Myocyte (in vitro differentiated cells): ENCODE measurements at places on chromosomes 2 and 18. TPM values are rescaled to one million over a fixed set of nuclear protein-coding genes. Genes with fewer than 3 reads are reported as not detected.

Gene TCF23
- total RNA-seq, result not detected in 2 replicates

Gene MYO3B
- not detected in 2 replicates for total RNA-seq

Gene VWA3B
- not detected in 2 replicates for total RNA-seq

Gene SERPINB5
- not detected in 2 replicates for total RNA-seq

Gene AKAIN1
- not detected in 2 replicates for total RNA-seq

Gene HOXD3
- not detected in 2 replicates for total RNA-seq

Gene LRRFIP1
- total RNA-seq, result 158 and 166 TPM in 2 replicates

Gene MRO
- total RNA-seq, result not detected in 2 replicates

Gene HRH4
- total RNA-seq, result 0.13 and 0.21 TPM in 2 replicates

Gene CCT7
- 425 and 436 TPM in 2 replicates for total RNA-seq

Gene C2orf68
- total RNA-seq, result 20.2 and 28.5 TPM in 2 replicates

Gene TSGA10
- 2.4 and 5.9 TPM in 2 replicates for total RNA-seq

GRCh38 chr18:55100817-55101457 lies 141.7 kb upstream of the CCDC68 start:
- peak; percentile 37 for DNase-seq

- DNase-seq, result no peak
Observed at GRCh38 chr2:55865096-55865835, 58.3 kb downstream of the EFEMP1 start.

DNA sequence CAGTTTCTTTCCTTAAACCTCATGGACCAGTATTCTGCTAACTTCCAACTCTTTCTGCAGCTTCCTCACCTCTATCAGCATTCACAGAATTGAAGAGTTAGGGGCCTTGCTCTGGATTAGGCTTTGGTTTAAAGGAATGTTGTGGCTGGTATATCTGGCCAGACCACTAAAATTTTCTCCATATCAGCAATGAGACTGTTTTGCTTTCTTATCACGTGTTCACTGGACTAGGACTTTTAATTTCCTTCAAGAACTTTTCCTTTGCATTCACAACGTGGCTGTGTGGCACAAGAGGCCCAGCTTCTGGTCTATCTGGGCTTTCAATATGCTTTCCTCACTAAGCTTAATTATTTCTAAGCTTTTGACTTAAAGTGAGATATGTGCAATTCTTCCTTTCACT lies 33.4 kb downstream of the SP3 start:
- no peak for DNase-seq

- DNase-seq, result no peak
Observed at GRCh38 chr18:78995740-78996395, 16.2 kb downstream of the SALL3 start.

- peak; percentile 35 for DNase-seq
Observed at GRCh38 chr2:118752762-118753429, 94.6 kb downstream of the EN1 start.

DNA sequence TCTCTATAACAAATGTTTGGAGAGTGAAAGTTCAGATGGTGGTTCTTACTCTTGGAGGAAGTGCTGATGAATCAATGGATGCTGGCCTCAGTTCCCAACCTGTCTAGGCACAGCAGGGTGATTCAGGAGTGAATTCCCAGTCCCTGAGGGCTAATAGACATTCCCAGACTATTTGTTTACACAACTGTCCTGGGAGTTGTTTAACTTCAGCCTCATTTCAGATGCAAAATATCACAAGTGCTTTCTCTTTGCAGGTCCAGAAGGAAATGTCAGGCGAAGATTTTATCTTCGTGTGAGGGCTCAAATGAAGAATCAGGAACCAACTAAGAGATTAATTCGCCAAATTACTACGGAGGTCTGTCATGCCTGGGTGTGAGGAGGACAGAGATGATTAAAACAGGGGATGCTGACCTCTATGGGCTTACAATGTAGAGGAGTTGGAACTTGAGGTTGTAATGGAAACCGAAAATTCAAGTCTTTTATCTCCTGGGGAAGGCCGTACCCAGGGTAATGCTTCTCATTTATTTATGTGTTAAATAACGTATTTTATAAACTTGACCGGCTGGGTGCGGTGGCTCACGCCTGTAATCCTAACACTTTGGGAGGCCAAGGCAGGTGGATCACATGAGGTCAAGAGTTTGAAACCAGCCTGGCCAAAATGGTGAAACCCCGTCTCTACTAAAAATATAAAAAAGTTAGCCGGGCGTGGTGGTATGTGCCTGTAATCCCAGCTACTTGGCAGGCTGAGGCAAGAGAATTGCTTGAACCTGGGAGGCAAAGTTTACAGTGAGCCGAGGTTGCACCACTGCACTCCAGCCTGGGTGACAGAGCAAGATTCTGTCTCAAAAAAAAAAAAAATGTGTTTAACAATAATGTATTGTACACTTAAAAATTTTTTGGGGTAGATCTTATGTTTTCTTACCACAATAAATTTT lies 38.7 kb upstream of the SLC1A4 start:
- no peak for DNase-seq

DNA sequence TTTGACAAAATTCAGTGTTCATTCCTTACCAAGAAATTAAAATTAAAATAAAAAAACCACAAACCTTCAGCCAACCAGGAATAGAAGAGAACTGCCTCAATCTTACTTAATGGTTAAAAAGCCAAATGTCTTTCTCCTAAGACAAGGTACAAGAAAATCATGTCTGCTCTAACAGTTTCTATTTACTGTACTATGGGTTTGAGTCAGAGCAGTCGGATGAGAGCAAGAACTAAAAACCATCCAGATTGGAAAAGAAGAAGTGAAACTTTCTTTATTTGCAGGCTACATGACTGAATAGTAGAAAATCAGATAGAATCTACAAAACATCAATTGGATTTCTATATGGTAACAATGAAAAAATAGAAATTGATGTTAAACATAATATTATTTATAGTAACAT lies 555.5 kb upstream of the TNP1 start:
- DNase-seq, result no peak

- peak; percentile 86 for DNase-seq
Observed at GRCh38 chr2:231411831-231412617, 16.5 kb downstream of the B3GNT7 start.

DNA sequence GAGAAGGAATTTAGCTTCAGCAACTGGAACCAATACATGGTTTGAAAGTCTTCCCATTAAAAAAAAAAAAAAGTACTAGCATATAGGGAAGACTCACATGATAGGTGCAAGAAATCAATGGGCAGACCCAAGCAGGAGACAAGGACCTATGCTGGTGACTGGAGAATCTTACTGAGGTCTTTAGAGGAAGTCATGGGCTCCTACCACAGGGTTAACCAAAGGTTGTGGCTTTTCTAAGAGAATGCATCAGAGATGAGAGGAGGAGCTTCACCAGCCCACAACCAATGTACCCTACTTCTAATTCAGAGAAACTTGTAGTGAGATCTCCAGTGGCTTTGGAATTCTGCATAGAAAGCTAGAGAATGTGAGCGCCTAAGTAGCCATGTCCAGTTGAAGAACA lies 207.4 kb downstream of the NCKAP5 start:
- DNase-seq, result no peak

GRCh38 chr2:44328750-44329149 lies 32.5 kb downstream of the PREPL start:
- no peak for DNase-seq

GRCh38 chr18:8730080-8730827 lies 24.9 kb downstream of the MTCL1 start:
- peak; percentile 59 for DNase-seq

- DNase-seq, result no peak
Observed at GRCh38 chr2:33634261-33634910, 35.3 kb upstream of the FAM98A start.

DNA sequence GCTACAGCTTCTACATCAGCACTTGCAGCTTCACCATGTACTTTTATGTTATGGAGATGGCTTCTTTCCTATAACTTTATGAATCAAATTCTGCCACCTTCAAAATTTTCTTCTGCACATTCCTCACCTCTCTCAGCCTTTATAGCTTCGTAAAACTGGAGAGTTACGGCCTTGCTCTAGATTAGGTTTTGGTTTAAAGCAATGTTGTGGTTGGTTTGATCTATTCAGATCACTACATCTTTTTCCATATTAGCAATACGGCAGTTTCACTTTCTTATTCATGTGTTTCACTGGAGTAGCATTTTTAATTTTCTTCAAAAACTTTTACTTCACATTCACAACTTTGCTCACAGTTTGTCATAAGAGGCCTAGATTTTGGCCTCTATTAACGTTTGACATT lies 242.9 kb upstream of the GYPC start:
- no peak for DNase-seq

- no peak for DNase-seq
Observed at GRCh38 chr2:8022908-8023640, 658.8 kb upstream of the ID2 start.

DNA sequence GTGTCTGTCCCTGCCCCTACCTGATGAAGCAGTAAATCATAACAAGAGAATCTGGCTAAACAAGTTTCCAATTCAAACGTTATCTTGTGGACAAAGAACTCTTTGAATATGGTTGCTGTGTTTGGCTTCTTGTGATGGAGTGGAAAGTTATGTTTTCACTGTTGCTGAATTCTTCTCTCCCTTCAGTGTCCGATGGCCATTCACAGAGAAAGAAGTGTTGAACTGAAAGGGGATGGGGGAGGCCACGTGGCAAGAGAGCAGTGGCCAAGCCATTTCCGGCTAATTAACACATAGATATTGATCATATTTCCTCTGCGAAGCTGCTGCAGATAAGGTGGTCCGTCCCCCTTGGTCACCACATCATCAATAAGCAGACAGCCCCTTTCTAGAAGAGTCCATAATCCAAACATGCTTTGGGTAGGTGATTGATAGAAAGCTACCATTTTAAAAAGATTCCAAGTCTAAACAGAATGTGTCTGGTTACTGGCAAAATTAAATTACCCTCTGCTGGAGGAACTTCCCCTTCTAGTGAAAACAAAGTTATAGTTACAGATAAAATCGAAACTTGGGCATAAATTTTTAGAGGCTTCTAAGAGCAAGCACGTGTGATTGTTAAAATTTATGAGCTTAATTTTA lies 36.9 kb upstream of the FZD7 start:
- no peak for DNase-seq

DNA sequence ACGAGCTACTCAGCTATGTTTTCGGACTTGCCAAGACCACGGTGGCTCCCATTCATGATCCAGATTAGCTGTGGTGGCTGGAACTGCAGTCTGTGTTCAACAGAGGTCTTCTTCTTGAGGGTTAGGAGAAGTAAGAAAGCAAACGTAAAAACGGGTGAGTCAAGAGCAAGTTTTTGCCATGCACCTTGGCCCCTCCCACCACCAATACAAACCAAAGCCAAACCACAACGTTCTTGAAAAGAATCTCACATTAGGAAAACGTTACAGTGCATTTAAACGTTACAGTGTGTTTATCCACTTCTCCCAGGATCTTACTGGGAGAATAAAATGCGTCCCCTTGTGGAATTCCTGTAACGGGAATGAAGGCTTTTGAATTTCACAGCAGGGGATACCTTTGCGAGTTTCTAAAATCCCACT lies 725 bp downstream of the FBXO48 start:
- DNase-seq, result peak; percentile 22

GRCh38 chr2:109458512-109458911 lies 155.3 kb downstream of the SEPTIN10 start:
- no peak for DNase-seq

- no peak for DNase-seq
Observed at GRCh38 chr2:221189431-221190067, 382.6 kb downstream of the EPHA4 start.

DNA sequence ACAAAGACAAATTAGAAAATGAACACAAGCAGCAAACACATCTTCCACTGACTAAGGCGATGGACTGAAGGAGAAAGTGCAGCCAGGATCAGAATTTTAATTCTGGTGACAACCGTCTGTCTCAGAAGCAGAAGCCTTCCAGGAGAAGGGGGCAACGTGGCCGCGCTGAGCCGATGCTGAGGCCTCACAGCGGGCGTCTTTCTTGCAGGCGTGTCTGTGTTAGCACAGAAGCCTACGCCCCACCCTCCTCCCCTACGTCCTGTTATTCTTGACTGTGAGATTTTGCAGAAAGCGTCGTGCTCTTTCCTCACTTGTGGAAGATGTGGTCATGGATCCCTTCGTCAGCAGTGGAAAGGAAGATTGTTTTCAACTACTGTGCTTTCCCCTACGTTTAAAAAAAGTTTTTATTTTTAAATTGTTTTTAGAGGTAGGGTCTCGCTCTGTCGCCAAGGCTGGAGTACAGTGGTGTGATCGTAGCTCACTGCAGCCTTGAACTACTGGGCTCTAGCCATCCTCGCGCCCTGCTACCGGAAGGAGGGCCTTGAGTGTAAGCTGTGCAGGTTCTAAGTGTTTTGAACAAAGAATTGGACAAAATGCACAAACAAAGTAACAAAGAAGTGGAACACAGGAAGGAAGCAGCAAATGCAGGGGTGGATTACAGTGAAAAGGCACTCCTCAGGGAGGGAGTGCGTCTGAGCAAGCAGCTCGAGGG lies 422.0 kb downstream of the GALR1 start:
- no peak for DNase-seq

- peak; percentile 78 for DNase-seq
Observed at GRCh38 chr2:38528008-38528442, 74.7 kb downstream of the HNRNPLL start.

GRCh38 chr2:215171796-215172195 lies 33.4 kb upstream of the ABCA12 start:
- DNase-seq, result peak; percentile 1

- DNase-seq, result no peak
Observed at GRCh38 chr2:232898592-232899543, 28.8 kb downstream of the SNORC start.

- DNase-seq, result peak; percentile 75
Observed at GRCh38 chr2:57497489-57498096, 549.0 kb upstream of the VRK2 start.

DNA sequence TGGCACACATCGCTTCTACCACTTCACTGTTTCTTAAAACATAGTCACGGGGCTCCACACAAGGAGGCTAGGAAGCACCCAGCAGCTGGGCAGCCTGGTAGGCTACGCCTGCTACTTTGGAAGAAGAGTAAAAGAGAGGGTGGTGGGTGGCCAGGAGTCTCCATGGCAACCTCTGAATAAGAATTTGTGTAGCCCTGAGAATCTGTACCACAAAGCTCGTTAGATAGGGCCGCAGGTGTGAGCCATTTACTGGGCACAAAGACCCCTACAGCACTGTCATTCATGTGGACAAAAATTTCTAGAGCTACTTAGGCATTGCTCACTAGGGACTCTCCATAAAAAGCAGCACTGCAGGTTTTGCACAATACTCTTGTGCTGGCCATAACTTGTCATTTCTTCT lies 166.4 kb upstream of the MSH6 start:
- no peak for DNase-seq
